NCI-H446 treated with DMSO at 0.1 percent for 48 hours (cell line): ENCODE measurements at places on chromosomes 11 and 22.

DNA sequence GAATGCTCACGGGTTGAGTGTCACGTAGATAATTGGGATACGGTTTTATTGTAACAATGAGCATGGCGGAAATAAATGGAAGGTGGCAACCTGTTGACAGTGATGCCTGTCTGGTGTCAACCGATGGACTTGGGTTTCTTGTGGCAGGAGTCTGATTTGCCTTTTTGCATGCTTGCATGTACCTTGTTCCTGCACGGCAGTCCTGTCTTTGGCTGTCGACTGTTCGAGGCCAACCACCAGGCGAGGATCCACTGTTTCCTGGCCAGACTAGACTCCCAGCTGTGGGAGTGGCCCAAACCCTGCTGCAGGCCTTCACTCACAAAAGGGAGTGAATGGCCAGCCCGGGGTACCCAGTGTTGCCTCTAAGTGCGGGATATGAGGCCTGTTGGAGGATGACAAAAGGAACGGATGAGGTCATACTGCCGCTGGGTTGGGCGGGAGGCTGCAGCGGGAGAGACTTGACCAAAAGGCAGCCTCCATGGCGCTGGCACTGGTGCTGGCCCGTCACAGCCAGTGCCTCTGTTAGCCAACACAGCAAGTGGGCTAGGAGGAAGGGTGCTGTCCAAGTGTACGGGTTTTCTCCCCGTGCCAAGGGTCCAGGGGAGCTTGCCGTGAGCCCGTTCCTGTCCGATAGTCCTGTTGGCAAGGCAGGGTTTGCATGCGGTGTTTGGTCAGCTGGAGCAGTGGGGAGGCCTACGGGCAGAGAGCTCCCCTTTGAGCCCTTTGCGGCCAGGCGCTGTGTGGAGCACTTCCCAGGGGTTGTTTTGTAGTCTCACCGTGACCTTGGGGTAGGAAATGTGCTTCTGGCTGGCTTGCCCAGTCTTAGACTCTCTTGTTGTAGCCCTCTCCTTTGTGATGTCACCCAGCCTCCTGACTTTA lies 974 bp downstream of the DGCR8 start:
- peak; percentile 7 for DNase-seq

DNA sequence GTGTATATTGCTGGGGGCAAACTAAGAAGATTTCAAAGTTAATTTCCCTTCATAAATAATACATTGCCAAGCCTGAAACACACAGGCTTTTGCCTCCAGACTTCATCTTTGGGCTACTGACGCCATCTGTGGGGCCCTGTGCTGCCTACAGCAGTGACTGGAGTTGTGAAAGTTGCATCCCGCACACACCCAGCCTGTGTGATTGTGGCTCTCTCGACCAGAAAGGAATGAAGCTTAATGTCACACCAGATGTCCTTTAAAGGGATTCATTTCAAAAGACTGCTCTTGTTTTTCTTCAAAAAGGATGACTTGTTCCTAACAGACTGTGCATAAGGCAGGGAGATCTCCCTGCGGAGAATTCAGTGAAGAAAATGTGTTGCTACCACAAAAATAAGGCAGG lies 210.5 kb downstream of the FAM181B start:
- DNase-seq: peak; percentile 84

- DNase-seq: no peak
Measured at GRCh38 chr11:134665188-134665535, 253.1 kb upstream of the B3GAT1 start.

DNA sequence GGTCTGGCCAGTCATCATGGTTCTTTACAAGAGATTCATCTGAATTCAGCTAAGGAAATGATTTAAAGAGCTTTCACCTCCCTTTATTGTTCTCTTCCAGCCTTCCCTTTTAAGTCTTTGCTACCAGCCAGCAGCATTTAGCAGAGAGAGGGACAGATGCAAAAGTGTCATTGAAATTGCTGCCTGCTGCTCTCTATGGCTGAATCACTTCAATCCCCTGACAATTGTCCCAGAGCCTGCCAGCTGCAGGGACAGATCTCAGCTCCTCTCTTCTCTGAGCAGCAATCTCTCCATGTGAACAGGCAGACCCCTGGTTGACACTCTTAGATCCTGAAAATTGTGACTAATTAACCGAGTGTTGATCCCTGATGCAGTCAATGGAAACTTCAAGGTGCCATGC lies 816.9 kb upstream of the CCDC90B start:
- DNase-seq: no peak

GRCh38 chr11:131665344-131665968 lies 295.0 kb downstream of the NTM start:
- no peak for DNase-seq

- DNase-seq: no peak
Measured at GRCh38 chr11:46259971-46260560, 17.4 kb upstream of the CREB3L1 start.

GRCh38 chr11:104694259-104695064 lies 203.8 kb downstream of the CASP12 start:
- DNase-seq: no peak

DNA sequence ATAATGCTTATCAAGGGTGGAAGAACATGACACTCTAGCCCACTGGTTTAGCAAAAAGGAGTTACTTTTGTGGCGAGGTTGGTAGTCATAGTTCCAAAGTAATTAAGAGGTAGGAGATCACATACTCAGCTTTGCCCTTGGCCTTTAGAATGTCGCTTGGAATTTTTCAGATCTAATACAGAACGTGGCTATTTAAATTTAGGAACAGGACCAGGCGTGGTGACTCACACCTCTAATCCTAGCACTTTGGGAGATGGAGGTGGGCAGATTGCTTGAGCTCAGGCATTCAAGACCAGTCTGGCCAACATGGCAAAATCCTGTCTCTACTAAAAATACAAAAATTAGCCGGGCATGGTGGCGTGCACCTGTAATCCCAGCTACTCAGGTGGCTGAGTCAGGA lies 26.1 kb upstream of the ZNRF3 start:
- DNase-seq: no peak
